Spinal cord (tissue), 10 donors: ENCODE measurements at places on chromosomes 4 and X. TPM values are rescaled to one million over a fixed set of nuclear protein-coding genes. Genes with fewer than 3 reads are reported as not detected.

DNA sequence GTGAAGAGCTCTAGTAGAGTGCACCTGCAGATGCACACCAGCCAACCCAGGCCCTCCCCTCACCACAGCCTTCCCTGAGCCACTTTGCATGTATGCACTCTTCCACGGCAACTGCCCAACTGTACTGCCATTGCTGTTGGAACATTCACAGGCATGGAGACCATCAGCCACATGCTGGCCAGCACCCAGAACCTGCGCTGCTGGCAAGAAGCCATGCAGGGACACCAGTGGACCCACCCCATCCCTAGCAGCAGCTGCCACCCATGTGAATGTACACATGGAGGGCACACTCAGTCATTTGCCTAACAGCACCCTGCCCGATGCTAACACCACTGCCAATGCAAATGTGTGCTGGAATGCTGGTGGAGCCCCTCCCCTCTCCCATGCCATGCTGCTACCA lies 35.6 kb downstream of the FAM47B start:
- DNase-seq, result no peak

DNA sequence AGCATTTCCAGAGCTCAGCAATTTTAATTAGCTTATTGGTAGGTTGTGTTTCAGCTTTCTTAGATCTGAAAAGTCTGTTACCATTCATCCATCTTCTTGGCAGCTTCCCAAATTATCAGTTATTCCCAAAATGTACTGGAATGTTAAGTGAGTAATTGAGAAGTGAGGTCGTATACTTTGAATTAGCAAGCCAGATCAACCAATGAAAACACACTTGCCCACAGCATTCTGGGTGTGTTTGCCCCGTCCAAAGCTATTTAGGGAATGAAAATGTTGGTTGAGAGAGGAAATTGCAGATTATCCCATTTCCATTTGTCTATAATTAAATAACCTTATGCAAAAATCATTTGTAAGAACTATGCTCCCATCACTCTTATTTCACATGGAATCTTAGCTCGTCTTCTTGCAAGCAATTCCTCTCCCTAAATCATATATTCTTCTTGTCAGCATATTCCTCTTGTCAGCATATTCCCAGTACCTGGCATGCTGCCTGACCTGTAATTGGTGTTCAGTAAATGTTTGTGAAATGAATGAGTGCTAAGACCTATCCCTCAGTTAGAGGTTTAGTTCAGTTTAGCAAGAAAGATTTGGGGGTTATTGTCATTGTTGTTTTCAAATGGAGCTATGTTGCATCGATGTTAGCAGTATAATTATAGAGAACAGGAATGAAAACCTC lies 23.3 kb upstream of the ANTXR2 start:
- DNase-seq, result no peak

- DNase-seq, result no peak
These were observed 31.0 kb downstream of the NSG1 start for GRCh38 chr4:4417886-4418285.

DNA sequence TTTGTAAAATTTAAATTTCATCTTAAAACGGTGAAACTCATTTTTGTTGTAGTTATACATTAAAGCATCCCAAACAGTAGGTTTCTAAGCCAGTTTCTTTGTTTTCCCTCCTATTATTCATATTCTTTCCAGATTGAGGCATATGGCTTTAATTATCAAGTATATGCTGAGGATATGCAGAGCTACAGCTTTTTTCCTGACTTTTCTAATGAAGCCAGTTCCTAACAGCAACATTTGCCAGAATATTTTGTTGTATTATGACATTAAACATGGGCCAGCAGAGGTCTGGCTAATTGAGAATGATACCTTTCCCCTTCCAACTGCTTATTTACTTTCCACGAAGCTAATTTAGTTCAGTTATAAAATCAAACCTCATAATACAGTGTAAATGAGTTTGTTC lies 75.3 kb downstream of the SLIT2 start:
- DNase-seq, result no peak

The MAP3K15 gene
- 0.59 TPM for total RNA-seq

The GCNA gene
- total RNA-seq, result 1.7 TPM

The LETM1 gene
- 50.0 TPM for total RNA-seq
